ENCODE measurements at places on chromosomes 11 and 22. TPM values are rescaled to one million over a fixed set of nuclear protein-coding genes. Genes with fewer than 3 reads are reported as not detected.

GRCh38 chr11:86435711-86436110 lies 61.0 kb downstream of the CCDC81 start:
- no peak for DNase-seq
- no peaks in the 10 kb centered on the region for H3K36me3 ChIP-seq
- no peaks in the 10 kb centered on the region for H3K27me3 ChIP-seq
- H3K4me1 ChIP-seq = no peaks in the 10 kb centered on the region
- H3K4me3 ChIP-seq = no peak overlapping the region
- H3K27ac ChIP-seq = no peak overlapping the region

Gene PRR33
- not detected for total RNA-seq

GRCh38 chr11:64268893-64269539 lies 15.4 kb downstream of the BAD start:
- no peaks in the 10 kb centered on the region for H3K27me3 ChIP-seq
- no peak for DNase-seq
- H3K27ac ChIP-seq = peak overlapping the region; percentile 89
- peaks cover 14% of the 10 kb centered on the region for H3K4me1 ChIP-seq
- peak overlapping the region; percentile 87 for H3K4me3 ChIP-seq

DNA sequence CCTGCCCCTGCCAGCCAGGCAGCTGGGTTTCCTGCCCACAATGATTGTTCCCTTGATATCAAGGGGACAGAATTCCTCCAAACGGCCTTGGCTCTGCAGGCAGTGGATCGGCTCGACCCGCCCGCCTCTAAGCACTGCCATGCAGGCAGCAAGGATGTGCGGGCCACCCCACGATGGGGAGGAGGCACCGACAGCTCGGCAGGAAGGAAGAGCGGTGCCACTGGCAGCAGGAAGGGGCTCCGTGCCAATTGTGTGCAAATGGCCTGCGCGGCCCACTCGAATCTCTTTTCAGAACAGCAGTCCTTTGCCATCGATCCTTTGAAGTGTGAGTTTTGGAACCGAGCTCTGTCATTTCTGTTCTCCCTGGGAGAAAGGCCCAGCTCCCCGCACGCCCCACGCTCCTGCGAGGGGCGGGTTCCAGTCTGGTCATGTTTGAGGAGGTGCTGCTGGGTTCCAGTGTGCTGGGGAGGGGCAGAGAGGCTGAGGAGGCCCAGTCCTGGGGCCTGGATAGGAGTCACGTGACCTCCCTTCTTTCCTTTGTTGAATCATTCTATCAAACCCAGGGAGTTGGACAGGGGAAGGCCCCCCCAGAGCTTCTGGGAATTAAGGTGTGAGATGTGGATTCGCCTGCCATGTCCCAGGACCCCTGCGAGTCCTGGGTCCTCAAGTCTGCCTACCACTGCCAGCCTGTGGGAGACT lies 406.0 kb downstream of the CTTN start:
- no peaks in the 10 kb centered on the region for H3K27me3 ChIP-seq
- H3K4me1 ChIP-seq = no peaks in the 10 kb centered on the region
- H3K27ac ChIP-seq = no peak overlapping the region
- no peak overlapping the region for H3K4me3 ChIP-seq

- DNase-seq = no peak
- no peak overlapping the region for H3K4me3 ChIP-seq
- peaks cover 19% of the 10 kb centered on the region for H3K4me1 ChIP-seq
- H3K27me3 ChIP-seq = no peaks in the 10 kb centered on the region
Measured at GRCh38 chr22:38258895-38259294, 13.9 kb downstream of the TMEM184B start.

DNA sequence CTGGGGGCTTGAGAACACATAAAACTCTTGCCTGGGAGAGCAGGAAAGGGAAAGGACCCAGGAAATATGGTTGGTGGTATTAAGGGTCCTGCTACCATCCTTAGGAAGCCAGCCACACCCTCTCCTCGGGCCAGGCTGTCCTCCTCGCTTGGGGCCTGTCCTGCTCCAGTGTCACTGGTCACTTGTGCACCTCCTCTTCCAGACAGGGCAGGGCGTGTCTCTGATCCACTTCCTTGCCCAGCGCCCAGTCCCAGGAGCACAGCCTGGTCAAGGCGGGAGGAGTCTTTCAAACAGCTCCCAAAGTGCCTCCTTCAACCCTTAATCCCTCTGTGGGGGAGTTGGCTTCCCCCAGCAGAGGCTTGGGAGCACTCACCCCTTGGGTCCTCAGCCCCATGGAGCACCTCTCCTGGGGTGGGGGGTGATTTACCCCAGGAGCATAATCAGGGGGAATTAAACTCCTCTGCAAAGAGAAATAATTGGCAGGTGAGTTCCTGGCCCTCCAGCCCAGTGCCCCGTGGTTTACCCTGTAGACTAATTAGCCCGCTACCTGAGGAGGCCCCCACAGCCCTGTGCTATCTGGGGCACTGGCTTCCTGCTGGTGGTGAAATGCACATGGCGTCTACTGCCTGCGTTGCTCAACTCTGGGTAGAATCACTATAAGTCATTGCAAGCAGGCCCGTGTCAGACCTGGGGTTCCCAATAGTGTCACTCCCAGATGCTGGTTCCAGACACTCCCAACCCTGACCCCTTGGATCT lies 8.0 kb downstream of the TMPRSS6 start:
- no peaks in the 10 kb centered on the region for H3K4me1 ChIP-seq
- H3K27ac ChIP-seq = no peak overlapping the region
- no peak overlapping the region for H3K4me3 ChIP-seq
- H3K36me3 ChIP-seq = no peaks in the 10 kb centered on the region
- no peaks in the 10 kb centered on the region for H3K27me3 ChIP-seq

GRCh38 chr22:37420686-37421467 lies 6.4 kb downstream of the ELFN2 start:
- peaks cover 17% of the 10 kb centered on the region for H3K4me1 ChIP-seq
- DNase-seq = no peak
- no peaks in the 10 kb centered on the region for H3K36me3 ChIP-seq
- H3K4me3 ChIP-seq = no peak overlapping the region
- peaks cover 64% of the 10 kb centered on the region for H3K27me3 ChIP-seq

DNA sequence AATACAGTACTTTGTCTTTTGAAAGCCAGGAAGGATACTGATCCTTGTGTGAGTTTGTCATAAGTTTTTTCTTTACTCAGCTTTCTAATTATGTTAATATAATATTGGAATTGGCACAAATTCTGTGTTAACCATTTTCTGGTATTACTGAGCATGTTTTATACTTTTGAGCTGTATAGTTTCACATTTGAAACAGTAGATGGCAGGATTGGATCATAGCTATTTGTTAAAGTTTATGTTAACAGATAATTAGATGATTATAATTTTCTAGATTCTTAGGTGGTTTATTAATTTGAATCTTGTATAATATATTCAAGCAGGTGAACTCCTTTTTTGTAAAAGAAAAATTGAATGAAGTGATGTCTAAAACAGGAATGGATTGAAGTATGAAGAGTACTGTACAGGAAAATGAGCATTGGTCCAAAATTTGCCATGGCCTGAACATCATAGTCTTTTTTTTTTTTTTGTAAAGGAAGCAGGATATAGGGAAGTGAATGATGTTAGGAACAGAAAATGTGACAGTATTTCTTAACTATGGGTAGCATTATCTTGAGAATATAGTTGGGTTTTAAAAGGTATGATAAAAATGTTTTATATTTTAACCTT lies 102.0 kb downstream of the CYP2R1 start:
- H3K27ac ChIP-seq = no peak overlapping the region
- DNase-seq = peak; percentile 42
- H3K4me3 ChIP-seq = no peak overlapping the region
- no peaks in the 10 kb centered on the region for H3K36me3 ChIP-seq
- H3K4me1 ChIP-seq = no peaks in the 10 kb centered on the region

DNA sequence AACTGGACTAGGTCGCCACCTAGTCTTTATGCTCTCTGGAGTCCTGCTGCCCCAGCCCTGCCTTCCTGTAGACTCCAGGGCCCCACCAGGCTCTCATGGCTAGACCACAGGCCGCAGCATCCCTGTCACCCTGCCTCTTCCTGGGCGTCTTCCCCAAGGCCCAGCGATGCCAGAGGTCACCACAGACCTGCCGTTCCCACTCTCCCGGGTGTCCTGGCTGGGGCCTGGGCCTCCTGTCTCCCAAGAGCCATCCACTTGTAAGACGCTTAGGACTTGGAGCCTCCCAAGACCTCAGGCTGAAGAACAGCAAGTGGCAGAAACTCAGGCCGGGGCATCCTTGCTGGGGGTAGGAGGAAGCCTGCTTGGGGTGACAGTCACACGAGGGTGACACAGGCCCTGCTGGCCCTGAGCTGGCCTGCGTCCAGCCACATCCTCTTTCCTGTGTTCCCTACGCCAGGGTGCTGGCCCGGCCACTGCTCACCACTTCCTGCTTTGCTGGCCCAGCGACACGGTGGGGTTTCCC lies 2.0 kb upstream of the TCIRG1 start:
- no peaks in the 10 kb centered on the region for H3K27me3 ChIP-seq
- H3K4me3 ChIP-seq = no peak overlapping the region
- H3K27ac ChIP-seq = peak overlapping the region; percentile 43

DNA sequence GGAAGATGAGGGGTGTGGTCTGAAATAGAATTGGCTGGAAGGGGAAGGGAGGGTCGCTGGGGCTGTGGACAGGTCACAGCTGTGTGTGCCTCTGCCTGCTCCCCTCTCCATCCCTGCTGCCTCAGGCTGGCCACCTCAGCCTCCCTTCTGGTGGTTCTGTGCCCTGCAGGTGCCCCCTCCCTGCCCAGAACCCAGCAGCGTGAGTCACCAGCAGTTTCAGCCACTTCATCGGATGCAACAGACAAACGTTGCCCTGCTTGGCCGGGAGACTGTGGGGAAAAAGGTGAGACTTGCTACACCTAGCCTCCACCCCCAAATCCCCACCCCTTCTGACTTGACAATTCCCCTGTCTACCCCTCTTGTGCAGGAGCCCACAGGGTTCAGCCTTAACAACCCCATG lies 21.8 kb upstream of the LRRC10B start:
- no peak overlapping the region for H3K27ac ChIP-seq
- no peak overlapping the region for H3K4me3 ChIP-seq
- H3K27me3 ChIP-seq = no peaks in the 10 kb centered on the region
- H3K36me3 ChIP-seq = peaks cover 2% of the 10 kb centered on the region

DNA sequence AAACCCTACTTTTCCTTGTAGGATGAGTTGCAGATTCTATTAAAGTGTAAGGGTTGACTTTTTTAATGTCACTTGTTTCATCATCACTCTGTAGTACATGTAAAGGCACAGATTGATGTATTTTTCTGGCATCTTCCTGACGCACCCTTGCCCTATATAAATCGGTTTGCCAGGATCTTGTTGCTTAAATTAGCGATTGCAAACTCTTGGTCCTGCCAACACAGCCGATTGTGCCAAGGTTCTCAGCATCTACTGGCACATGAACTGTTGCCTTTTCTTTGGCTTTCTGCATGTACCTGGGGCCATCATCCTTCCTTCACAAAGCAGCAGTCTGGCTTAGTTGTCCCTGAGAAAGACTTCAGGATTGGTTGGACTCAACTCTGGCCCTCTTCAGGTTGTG lies 7.5 kb upstream of the LIN7C start:
- H3K27ac ChIP-seq = no peak overlapping the region
- H3K27me3 ChIP-seq = no peaks in the 10 kb centered on the region
- H3K36me3 ChIP-seq = no peaks in the 10 kb centered on the region
- H3K4me3 ChIP-seq = no peak overlapping the region
- no peak for DNase-seq

DNA sequence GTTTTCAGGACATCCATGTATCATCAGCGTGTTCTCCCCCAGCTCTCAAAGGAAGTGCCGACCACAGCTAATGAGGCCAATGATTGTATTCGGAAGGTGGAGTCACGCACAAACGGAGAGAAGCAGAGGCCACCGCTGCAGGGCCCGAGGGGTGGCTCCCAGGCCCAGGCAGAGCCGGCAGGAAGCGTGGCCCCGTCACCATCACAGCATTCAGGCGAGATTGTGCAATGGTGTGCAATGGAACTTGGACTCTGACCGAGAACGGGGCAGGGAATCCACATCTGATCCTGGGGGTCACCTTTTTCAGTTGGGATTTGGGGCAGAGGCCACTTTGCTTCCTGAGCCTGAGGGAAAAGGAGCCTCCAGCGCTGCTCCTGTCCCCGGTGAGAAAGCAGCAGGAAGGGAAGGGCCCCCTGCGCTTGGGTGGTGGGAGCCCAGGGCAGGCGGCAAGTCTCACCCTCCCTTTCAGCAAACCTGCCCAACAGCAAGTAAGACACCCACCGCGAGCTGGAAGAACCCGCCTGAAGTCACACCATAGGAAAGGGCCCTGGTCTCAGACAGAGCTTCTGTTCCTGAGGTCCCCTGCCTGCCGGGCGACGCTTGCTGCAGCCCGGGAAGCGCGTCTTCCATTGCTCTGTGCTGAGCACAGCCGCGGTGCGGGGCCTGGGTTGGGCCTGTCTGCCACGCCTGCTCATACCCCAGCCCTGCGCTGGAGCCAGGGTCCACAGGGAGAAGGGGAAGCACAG lies 1430.7 kb downstream of the BRD1 start:
- no peak for DNase-seq
- H3K4me1 ChIP-seq = no peaks in the 10 kb centered on the region
- H3K4me3 ChIP-seq = no peak overlapping the region
- H3K27me3 ChIP-seq = no peaks in the 10 kb centered on the region
- no peak overlapping the region for H3K27ac ChIP-seq

Gene NCAPH2
- total RNA-seq = 71.5 TPM

Gene TRIM48
- total RNA-seq = not detected

Gene IPO7
- total RNA-seq = 77.9 TPM

Gene KCNK4
- 0.39 TPM for total RNA-seq

DNA sequence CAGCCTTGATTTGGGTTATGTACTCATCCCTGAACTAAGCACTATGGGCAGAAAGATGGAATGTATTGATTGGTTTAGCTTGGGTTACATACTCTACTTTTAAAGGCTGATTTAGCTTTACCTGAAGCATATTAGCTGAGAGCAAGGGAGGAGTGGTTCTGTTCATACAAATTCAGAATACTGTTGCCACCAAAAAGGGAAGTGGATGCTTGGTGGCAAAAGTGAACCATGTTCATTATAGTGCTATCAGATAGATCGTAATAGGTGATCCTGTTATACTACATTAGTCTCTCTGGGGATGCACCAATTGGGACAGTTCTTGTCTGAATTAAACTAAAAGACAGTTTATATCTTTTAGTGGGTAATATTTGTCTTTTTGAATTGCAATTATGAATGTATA lies 44.5 kb upstream of the RRM1 start:
- no peaks in the 10 kb centered on the region for H3K27me3 ChIP-seq
- no peak for DNase-seq
- no peak overlapping the region for H3K4me3 ChIP-seq
- H3K36me3 ChIP-seq = peaks cover 9% of the 10 kb centered on the region

DNA sequence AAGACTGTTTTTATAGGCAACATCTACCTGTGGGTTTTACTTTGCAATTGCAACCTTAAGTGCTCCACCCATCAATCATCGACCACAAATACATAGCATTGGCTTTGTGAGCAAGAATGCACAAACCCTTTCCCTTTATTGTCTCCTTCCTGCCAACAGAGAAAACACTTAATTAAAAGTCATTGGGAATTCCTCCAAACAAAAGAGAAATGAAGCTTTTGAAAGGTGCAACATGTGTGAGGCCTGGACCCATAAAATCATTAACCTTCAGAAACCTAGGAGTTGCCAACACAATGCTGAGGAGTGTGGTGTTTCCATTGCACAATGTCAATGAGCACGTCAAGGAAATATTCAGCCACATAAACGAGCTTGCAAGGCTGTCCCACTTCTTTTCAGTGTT lies 223.2 kb downstream of the BLID start:
- H3K27ac ChIP-seq = no peak overlapping the region
- DNase-seq = no peak
- H3K27me3 ChIP-seq = no peaks in the 10 kb centered on the region
- no peaks in the 10 kb centered on the region for H3K4me1 ChIP-seq

GRCh38 chr11:83282084-83282716 lies 4.0 kb downstream of the CCDC90B start:
- H3K36me3 ChIP-seq = peaks cover 2% of the 10 kb centered on the region
- no peak overlapping the region for H3K27ac ChIP-seq

GRCh38 chr11:120839846-120840402 lies 184.0 kb upstream of the TBCEL start:
- H3K27me3 ChIP-seq = peaks cover 3% of the 10 kb centered on the region
- H3K4me1 ChIP-seq = no peaks in the 10 kb centered on the region
- H3K4me3 ChIP-seq = no peak overlapping the region
- H3K36me3 ChIP-seq = no peaks in the 10 kb centered on the region
